Heart left ventricle (tissue), 16 donors: ENCODE measurements at places on chromosomes 13 and 19. TPM values are rescaled to one million over a fixed set of nuclear protein-coding genes. Genes with fewer than 3 reads are reported as not detected.

- DNase-seq, result no peak
- no peaks in the 10 kb centered on the region for H3K36me3 ChIP-seq
- H3K4me1 ChIP-seq, result no peaks in the 10 kb centered on the region
- no peak overlapping the region for H3K27ac ChIP-seq
- no peaks in the 10 kb centered on the region for H3K27me3 ChIP-seq
These were observed 470.7 kb upstream of the SLITRK1 start for GRCh38 chr13:84352946-84353345.

GRCh38 chr13:51130348-51130747, 19.3 kb upstream of the C13orf42 start:
- no peak overlapping the region for H3K4me3 ChIP-seq
- H3K27ac ChIP-seq, result no peak overlapping the region
- no peaks in the 10 kb centered on the region for H3K36me3 ChIP-seq
- H3K4me1 ChIP-seq, result no peaks in the 10 kb centered on the region
- H3K27me3 ChIP-seq, result no peaks in the 10 kb centered on the region

Gene ALKBH7
- 141 TPM for total RNA-seq

Gene BRSK1
- 4.4 TPM for total RNA-seq

Gene CA11
- 5.8 TPM for total RNA-seq
